ENCODE measurements at places on chromosomes 3 and 15.

- DNase-seq: peak; percentile 82
Observed at GRCh38 chr3:113211330-113212149, at the start of gene BOC. BOC (plus strand) TSS chr3:113211557; CDS start chr3:113249803, 38,246 bp downstream.

- no peak for DNase-seq
Observed at GRCh38 chr3:183400352-183400751, 28.1 kb downstream of the MCF2L2 start.

DNA sequence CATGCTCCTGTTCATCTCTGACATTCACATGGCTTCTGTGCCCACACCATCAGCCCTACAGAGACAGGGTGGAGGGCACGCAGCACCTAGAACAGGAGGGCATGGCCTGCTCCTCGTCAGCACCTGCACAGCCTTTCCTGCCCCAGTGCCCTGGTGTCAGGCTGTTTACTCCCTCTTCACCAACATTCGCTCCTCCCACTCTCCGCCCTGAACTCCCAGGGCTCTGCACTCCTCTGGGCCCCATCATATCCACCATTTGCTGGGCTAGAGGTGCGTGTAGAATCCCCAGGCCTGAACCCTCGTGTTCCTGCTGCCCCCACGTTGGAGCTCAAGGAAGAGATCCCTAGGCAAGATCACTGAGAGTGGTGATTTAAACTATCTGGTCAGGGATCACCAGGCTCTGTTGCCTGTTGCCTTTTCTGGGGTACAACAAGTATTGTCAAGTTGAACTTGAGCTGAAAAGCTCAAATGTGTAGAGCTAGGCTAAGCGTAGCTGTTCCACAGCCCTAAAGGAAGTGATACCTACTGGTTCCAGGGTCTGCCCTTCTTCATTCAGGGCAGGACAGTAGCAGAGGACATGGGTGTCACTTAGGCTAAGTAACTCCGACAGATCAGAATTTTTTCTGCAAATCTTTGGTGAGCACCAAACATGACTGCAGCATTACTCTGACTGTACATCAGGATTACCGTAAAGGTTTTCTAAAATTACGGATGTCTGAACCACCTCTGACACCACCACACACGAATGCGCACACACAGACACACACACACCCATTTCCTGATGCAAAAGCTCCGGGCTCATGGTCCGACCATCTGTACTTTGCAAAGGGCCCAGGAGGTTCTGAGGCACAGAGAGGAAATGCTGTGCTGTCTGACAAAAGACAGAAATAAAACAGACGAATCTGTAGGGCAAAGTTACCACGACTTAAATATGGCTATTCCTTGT is 43.7 kb upstream of the GNB5 start:
- no peak for DNase-seq

DNA sequence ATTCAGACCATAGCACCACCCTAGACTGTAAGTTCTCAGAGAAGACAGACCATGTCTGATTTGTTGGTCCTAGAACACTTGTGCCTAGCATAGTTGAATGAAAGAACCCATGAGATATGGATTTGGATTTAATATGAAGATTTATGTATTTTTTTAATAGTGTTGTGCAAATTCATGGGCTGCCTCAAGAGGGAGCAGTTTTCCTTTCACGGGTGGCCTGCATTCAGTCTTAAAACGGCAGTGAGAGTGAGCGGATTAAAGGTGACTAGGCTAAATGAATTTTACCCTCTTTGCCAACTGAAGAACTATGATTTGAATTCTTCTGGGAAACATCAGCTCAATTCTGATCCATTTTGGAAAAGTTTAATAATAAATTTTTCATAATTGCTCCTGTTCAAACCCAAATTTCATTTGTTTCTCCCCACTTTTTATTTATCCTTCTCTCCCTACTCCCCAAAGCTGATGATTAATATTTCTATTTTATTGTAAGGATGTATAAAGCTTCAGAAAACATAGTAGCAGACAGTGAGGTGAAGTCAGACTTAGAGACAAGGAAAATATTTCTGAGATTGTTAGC is 67.3 kb downstream of the MORC1 start:
- no peak for DNase-seq

DNA sequence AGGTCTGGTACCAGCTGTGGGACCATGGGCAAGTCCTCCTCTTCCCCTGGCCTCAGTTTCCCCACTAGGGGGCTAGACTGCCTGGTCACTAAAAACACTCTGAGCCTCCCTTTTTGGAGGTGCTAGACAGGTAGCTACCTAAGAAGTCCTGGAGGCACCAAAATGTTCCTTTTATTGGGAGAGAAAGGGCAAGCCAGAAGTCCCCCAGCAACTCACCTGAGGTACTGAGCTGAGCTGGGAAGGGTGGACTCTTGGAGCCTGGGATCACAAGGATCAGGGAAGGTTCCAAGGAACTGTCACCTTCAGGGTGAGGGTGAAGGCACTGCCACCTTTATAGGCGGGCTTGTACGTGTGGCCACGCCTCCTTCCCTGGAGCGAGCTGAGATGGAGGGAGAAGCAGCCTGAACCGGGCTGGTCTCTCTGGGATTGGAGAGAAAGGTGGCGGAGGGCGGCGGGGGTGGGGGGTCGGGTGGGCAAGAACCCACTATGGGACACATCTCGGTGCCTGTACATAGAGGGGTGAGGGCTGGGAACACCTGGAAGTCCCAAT is at the start of gene CYP1A1:
Gene CYP1A1, minus strand, starts transcription at position 304 of the 550 bp plus-strand sequence. CDS start 2,431 bp downstream, outside the sequence.
- DNase-seq: no peak

GRCh38 chr3:2921903-2922302 is 188.3 kb downstream of the IL5RA start:
- DNase-seq: peak; percentile 14

GRCh38 chr3:187256051-187256616 is 35.4 kb downstream of the MASP1 start:
- no peak for DNase-seq

DNA sequence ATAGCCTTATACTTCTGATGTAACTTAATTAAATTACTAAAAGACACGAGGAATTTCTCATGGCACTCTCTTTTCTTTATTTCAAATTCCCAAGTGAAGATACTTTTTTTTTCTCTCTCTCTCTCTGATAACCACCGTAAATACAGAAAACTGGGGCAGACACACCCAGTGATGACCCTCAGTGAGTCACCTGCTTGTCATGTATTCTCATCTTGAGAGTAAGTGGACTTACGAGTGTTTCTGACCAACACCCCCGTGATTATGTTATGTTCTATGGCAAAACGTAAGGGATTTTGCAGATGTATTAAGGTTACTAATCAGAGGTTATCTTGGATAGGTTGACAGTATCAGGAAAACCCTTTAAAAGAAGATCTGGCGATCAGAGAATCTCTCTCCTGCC is 348.8 kb upstream of the ZNF717 start:
- DNase-seq: no peak

- DNase-seq: no peak
Observed at GRCh38 chr3:99895131-99895696, 77.6 kb downstream of the CMSS1 start.

DNA sequence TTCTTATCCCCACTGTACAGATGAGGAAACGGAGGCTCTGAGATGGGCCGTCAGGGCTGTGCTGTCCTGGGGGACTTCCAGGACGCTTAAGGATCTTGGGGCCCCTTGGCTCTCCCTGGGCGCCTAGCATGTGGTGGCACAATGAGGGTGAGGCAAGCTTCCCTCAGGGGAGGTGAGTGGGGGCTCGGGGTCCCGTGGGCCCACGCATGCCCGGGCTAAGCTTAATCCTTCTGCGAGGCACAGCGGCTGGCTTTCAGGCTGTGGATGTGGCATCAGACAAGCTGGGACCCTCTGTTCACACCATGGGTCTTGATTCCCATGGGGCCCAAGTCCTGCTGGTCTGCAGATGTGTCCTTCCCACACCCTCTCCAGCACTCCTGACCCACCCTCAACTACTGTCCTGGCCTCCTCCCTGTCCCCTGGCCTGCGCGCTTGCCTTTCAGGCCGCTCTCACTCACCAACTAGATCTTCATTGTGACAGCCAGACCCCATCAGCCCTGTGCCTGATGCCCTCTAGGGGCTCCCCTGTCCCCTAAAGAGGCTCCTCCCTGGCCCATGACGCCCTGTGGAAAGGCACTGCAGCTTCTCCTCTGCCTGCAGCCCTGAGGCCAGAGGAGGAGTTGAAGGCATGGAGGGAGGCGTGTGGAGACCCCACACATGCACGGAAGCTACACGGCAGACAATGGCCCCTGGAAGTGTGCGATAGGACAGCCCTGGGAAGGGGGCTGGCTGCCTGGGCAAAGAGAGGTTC is 11.3 kb downstream of the DUSP7 start:
- DNase-seq: no peak

DNA sequence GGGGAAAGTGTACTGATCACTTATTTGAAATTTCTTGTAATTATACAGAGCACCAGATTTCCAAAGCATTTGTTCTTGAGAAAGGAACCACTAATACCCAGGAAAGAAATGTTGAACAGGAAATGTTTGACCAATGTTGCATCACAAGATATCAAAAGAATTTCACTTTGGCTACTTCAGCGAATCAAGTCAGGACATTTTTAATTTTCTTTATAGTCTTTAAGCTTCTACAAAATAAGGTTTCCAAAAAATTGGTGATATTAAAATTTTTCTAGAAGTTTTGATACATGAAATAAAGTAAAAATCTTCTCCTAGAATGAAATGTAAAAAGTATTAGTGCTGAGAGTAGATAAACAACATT is 421.9 kb downstream of the MECOM start:
- DNase-seq: no peak

- no peak for DNase-seq
Observed at GRCh38 chr3:164250923-164251322, 827.4 kb downstream of the SI start.

DNA sequence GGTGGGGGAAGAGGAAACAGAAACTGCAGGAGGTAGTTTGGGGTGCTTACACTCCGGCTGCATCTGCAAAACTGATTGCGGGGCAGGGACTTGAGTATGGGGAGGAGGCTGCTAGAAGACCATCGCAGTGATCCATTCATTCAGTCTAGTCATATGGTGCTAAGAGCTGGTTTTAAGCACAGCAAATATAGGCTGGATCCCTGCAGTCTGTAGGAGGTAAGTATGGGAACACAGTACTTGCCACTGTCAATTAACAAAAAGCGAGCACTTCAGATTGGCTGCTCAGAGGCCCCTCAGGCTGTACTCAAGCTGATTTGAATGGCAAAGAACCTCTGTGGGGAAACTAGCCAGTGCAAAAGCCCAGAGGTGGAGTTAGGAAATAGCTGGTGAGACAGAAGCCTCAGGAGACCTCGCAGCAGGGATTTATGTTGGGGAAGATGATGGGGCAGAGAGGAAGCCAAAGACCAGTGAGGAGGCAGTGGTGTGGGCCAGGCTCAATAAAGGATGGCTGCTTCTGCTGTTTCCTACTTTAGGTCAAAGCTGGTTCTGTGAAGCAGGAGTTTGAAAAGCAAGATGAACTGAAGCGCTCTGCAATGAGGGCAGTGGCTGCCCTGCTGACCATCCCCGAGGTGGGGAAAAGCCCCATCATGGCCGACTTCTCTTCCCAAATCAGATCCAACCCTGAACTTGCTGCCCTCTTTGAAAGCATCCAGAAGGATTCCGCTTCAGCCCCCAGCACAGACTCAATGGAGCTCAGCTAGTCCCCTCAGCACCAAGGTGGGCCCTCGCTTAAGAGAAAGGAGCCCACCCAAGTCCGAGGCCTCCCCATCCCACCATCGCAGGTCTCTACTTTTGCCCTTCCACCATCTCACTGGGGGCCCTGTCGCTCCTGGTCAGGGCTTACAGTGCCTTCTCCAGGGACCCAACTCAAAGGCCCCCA is 7.9 kb downstream of the RPL32 start:
- DNase-seq: no peak

DNA sequence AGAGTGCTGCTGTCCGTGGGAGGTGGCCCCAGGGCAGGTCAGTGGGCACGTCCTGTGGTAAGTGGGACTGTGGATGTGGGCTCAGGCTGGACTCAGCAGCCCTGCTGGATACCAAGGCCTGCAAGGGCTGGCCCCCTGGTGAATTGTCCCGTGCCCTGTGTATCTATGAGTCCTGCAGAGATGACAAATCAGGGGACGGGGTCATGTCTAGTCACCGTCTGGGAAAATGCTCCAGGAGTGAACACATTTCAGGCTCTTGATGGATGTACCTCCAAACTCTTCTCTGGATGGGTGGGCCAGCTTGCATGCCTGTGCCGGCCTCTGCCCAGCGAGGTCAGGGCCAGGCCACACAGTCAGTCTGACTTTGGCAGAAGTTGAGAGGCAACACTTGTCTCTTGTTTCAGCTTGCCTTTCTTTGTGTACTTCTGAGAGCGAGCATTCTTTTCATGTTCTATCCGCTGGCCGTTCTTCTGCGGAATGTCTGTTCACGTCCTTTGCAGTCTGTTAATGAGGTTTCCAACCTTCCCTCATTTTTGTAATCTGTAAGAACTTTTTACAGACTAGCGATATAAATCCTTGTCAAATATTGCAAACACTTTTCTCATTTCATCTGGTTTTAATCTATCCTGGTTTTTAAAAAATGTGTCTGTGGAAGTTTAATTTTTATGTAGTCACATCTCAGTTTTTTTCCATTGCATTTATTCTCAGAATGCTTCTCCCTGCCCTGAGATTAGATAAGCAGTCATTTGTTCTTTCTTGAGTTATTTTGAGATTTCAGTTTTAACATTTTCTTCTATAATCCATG is 11.4 kb upstream of the STAB1 start:
- DNase-seq: peak; percentile 36

DNA sequence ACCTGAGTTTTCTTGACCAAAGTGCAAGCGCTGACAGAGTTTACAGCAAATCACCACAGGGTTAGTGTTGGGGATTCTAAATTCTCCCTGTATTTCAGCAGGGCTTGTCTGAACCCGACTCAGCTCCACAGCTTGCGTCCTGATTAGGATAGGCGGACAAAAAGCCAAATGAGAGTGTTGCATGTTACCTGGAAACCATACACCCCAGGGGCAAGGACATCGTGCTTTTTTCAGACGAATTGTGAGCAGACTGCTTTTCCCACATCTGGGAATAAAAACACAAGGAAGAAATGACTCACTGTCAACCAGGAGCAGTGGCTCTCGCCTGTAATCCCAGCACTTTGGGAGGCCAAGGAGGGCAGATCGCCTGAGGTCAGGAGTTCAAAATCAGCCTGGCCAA is 3.0 kb downstream of the DZIP1L start:
- DNase-seq: no peak

DNA sequence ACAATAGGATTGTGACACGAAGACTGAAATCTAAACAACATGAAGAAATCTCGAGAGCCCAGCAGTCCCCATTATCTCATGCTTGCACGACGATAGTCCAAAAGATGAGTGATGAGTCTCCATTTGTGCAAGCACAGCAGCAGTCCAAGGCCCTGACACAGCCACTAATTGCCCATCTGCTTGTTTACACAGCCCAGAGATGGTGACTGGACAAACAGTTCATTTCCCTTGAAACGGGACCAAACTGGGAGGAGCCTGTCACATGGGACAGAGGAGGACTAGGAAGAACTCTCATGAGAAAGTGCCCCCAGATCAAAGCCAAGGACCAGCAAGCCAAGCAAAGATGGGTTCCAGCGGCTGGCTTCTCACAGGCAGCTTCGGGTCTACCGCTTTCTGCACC is 121.0 kb downstream of the GREM1 start:
- peak; percentile 58 for DNase-seq

GRCh38 chr3:196662711-196663571 is 23.4 kb downstream of the NRROS start:
- no peak for DNase-seq

- no peak for DNase-seq
Observed at GRCh38 chr3:51426921-51427320, 35.8 kb downstream of the RBM15B start.

- DNase-seq: no peak
Observed at GRCh38 chr15:40028193-40028592, 10.8 kb downstream of the SRP14 start.
